Caco-2 (cell line): ENCODE measurements at places on chromosomes 4 and X. TPM values are rescaled to one million over a fixed set of nuclear protein-coding genes. Genes with fewer than 3 reads are reported as not detected.

DNA sequence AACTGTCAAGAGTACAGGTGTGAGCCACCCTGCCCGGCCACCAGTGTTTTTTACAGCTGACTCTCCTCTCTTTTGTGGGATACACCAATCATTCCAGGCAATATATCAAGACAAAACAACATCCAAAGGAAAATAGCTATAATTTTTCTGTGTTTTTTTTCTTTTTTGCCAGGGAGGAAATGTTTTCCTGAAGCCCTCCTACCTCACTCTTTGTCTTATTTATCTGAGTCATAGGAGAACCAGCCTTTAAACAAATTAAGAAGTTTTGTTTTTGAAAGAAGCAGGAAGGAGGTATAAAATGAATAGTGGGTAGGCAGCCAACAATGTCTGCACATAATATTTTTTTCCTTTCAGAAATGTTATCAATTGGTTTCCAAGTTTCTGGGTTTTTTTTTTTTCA, 493.9 kb downstream of the CCSER1 start:
- no peak for DNase-seq

GRCh38 chrX:145292218-145292617, 44.9 kb downstream of the SPANXN1 start:
- DNase-seq, result no peak

The SPANXD gene
- total RNA-seq, result not detected in 2 replicates

The DMRTC1B gene
- not detected in 2 replicates for total RNA-seq

The CTAG2 gene
- not detected in 2 replicates for total RNA-seq
